ENCODE measurements at places on chromosomes 1 and 21. TPM values are rescaled to one million over a fixed set of nuclear protein-coding genes. Genes with fewer than 3 reads are reported as not detected.

The HORMAD1 gene
- 0.91 TPM for total RNA-seq

The THEM5 gene
- total RNA-seq, result not detected

DNA sequence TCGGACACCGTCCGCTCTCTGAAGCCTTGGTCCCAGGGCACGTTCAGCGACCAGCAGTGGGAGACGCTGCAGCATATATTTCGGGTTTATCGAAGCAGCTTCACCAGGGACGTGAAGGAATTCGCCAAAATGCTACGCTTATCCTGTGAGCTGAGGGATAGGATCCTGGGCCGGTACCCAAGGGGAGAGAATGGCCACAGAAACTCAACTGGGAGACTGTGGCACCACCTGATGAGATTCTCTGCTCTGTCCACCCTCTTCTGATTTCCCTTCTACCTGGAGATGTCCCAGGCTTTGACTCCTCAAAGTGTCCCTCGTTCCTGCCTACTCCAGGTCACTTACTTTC lies 855 bp downstream of the CD1D start:
- no peak for DNase-seq

- no peak for DNase-seq
These were observed 136.6 kb upstream of the VANGL1 start for GRCh38 chr1:115505148-115505571.

DNA sequence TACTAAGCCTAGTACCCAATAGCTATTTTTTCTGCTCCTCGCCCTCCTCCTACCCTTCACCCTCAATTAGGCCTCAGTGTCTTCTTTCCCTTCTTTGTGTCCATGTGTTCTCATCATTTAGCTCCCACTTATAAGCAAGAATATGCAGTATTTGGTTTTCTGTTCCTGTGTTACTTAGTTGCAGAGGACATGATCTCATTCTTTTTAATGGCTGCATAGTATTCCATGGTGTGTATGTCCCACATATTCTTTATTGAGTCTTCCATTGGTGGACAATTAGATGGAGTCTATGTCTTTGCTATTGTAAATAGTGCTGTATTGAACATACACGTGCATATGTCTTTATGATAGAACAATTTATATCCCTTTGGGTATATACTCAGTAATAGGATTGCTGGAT lies 106.9 kb upstream of the NR5A2 start:
- no peak for DNase-seq

- DNase-seq, result no peak
These were observed 6.8 kb upstream of the PARK7 start for GRCh38 chr1:7954683-7955082.

GRCh38 chr1:24142546-24143534 lies at the start of gene IL22RA1:
TSS of gene IL22RA1 (minus strand) at chr1:24143140. CDS start at chr1:24143082, 58 bp downstream.
- DNase-seq, result no peak

DNA sequence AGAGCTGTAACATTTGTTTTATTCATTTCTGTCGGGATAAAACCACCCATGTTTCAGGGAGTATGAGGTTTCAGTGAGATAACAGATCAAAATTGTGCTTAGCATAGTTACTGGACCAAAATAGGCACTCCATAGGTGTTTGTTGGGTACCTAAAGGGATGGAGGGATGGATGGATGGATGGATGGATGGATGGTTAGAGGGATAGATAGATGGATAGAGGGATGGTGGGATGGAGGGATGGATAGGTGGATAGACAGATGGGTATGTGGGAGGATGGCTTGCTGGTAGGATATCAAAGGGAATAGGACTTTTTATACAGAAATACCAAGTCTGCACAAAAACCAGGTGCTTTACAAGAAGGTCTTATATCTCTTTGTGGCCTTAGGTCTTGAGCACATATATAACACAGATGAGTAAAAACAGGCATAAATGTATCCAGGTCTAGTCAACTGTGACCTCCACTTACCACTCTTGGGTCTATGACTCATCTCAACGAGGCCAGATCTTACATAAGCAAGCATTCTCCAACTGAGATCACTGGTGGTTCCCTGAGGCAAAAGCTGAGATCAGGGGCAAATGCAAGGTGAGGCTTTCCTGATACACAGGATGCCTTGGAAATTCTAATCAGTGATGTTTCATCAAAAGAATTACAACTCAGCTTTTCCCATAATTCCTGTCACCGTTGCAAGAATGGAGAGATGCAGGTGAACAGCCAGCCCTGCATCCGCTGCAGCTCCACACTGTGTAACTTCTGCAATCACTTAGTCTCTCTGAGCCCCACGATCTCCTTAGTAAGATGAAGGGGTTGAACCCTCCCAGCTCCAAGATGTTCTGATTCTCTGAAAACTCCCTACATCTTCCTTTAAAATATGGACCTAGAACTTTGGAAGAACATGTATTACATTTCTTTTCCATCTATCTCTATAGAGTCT lies 32.0 kb downstream of the PTAFR start:
- DNase-seq, result no peak

GRCh38 chr1:223083831-223084230 lies 59.2 kb downstream of the TLR5 start:
- no peak for DNase-seq

- no peak for DNase-seq
These were observed 30.6 kb downstream of the KLHDC7A start for GRCh38 chr1:18511149-18511873.

- DNase-seq, result no peak
These were observed 277.5 kb upstream of the C1orf174 start for GRCh38 chr1:4177425-4178150.

- DNase-seq, result peak; percentile 14
These were observed 37.7 kb upstream of the GPR37L1 start for GRCh38 chr1:202084791-202085681.

DNA sequence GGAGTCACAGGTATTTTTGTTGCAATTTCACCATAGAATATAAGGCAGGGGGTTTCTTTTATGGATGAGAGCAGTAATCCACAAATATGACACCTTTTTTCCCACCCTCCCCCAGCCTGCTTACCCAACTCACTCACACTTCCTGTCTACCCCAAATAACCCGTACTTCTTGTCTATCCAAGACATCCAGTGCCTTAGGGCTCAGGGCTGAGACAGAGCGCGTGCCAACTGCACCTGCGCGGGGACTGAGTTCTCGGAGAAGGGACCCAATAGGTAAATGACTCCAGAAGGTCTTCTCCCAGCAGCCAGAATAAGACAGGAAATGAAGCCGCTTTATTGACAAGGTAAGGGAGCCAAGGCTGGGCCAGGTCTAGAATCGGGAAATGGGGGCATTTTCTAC lies 369.1 kb downstream of the SIPA1L2 start:
- no peak for DNase-seq

DNA sequence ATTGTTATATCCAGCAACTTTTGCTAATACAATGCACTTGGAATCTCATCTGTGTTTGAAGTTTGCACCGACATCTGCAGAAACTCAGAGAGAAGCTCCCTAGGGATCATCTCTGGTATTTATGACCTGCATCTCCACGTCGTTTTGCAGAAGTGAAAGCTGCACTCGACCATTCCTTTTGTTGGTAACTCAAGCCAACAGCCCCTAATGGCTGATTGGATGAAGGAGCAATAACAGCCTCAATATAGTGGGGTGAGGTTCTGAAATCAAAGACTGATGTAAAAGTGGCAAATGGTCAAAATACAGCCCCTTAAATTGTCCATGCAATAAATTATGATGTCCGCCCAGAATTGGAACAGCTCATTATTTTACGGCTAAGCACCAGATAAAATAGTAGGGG lies 344.2 kb upstream of the KAZN start:
- no peak for DNase-seq

DNA sequence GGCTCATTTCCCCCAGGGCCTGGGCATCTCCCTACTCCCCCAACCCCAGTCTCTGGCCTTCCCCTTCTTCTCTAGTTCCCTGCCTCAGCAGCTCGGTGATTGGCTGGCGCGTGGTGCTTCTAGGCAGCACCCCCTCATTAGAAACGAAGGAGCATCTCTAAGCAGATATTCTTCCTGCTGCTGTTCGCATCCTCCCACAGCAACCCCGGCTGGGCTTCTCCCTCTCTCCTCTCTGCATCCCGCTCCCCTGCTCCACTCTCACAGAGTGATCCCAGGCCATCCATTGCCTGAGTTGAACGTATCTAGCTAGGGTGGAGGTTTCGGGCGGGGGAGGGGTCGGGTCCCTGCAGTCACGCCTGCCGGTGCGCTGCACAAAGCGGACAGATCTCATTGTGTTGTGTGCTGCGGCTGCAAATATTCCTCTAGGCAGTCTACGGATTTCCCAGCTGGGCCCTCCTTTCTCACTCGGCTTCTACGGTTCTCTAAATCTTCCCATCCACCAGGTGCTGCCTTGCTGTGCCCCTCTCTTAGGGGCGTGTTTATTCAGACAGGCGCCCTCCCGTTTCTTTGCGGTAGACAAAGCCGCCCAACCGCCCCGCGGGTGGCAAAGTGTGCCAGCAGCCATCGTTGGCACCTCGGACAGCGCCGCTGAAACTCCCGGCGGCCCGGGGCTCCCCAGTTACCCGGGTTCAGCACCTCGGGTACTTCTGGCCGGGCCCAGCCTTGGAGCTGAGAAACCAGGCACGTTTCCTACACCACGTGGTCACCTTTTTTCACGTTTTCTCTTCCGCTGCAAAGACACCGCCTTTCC lies 2.2 kb downstream of the CACNA1E start:
- peak; percentile 73 for DNase-seq

DNA sequence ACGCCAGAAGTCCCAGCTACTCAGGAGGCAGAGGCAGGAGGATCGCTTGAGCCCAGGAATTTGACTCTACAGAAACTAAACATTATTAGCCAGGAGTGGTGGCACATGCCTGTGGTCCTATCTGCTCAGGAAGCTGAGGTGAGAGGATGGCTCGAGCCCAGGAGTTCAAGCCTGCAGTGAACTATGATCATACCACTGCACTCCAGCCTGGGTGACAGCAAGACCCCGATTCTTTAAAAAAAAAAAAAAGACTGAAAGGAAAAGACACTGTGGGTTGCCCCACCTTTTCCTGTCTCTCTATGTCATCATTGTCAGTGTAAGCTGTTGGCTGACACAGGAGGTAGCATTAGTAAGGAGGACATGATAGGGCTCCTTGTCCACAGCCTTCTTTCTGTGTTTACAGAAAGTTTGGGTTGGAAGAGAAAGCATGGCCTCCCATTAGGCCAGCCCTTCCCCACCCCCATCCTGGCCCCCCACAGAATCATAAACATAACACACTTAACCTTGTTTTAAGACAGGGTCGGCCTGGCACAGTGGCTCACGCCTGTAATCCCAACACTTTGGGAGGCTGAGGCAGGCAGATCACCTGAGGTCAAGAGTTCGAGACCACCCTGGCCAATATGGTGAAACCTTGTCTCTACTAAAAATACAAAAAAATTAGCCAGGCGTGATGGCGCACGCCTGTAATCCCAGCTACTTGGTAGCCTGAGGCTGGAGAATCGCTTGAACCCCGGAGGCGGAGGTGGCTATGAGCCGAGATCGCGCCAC lies 20.6 kb upstream of the RCAN3 start:
- no peak for DNase-seq

DNA sequence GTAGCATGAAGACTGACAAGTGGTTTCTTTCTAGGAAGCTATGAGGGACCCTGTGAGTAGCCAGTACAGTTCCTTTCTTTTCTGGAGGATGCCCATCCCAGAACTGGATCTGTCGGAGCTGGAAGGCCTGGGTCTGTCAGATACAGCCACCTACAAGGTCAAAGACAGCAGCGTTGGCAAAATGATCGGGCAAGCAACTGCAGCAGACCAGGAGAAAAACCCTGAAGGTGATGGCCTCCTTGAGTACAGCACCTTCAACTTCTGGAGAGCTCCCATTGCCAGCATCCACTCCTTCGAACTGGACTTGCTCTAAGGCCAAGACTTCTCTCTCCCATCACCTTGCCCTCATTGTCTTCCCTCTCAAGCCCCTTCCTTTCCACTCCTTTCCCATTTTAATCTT lies 3.4 kb upstream of the GABPB2 start:
- DNase-seq, result no peak

Data from dorsolateral prefrontal cortex (tissue), 122 donors.